ENCODE measurements at places on chromosomes 13 and 19. TPM values are rescaled to one million over a fixed set of nuclear protein-coding genes. Genes with fewer than 3 reads are reported as not detected.

- no peak for DNase-seq
These were observed 107.9 kb downstream of the NALCN start for GRCh38 chr13:101308247-101309013.

DNA sequence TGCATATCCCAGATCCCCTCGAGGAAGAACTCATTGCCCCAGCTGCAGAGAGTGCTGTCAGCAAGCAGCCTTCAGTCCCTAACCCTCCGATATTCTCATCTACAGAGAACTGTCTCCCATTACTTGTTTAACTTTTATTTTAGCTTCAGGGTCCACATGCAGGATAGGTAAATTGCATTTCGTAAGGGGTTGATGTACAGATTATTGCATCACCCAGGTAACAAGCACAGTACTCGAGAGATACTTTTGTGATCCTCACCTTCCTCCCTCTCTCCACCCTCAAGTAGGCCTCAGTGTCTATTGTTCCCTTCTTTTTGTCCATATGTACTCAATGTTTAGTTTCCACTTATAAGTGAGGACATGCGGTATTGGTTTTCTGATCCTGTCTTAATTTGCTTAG, 171.5 kb upstream of the IRS2 start:
- DNase-seq: no peak

DNA sequence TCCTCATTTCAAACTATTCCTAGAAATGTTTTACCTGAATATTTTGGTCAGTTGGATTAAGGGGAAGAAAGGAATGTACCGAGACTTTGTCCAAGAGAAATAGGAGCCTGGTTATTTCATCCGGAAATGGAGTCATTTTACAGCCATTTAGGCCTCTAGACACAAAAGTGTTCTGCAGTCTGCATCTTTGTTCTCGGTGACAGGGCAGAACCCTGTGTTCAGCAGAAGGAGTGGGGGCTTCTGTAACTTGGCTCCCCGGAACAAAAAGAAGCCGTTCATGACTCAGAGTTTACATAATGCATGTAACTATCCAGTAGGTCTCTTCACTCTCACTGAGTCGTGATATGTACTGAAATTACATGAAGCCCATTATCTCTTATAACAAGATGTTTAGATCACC, 21.6 kb upstream of the FNDC3A start:
- no peak for DNase-seq

- no peak for DNase-seq
These were observed 27.0 kb downstream of the OXGR1 start for GRCh38 chr13:96967248-96967745.

DNA sequence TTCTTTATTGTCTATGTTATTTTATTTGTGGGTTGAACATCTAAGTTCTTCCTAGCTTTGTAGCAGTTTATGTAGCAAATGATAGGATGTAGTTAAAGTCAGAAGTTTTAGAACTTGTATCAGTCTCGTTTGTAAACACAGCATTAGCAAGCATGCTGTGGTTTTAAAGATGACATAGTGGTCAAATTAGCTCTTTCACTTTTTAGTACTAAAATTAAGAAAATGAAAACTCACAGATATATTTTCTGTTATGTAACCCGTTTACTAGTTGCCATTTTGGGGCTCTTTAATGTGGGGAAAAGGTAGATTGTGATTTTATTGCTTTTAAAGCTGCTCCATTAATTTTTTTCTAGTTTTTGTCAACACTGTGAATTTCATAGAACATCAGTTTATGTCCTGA, 216.5 kb downstream of the PCCA start:
- no peak for DNase-seq

DNA sequence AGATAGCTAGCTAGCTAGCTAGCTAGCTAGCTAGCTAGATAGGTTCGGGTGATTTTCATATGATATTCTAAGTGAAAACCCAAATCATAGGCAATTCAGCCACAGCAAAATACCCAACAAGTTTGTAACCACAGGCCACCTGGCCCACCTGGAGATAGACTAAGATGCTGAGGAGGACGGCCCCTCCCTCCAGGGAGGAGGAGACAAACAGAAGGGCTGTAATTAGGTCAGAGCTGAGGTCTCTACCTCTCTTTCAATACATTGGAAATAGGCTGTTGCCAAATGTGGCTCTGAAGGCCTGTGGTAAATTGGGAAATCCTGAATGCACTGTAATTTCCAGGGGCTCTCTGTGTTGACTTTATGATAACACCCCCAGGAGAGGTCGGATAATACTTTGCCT, 382.2 kb downstream of the FGF9 start:
- DNase-seq: no peak

- DNase-seq: no peak
These were observed 101.0 kb downstream of the ZIC5 start for GRCh38 chr13:99870541-99870940.

DNA sequence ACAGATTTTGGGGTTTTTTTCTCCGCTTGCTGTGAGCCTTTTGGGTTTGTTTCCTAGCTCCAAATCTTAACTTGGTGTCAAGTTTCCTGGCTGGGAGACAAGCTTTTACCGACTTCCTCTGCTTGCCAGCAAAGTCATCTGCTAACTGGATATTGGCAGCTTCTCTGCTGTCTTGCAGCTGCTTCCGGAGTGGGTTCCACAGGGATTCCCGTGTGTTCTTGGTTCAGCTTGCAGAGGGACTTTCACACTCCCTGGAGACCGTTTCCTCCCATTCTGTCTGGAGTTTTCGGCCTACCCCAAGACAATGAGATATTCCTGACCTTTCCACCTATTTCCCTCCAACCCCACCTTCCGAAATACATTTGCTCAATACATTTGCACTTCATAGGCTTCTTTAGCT, 2.2 kb upstream of the COLGALT1 start:
- peak; percentile 62 for DNase-seq

DNA sequence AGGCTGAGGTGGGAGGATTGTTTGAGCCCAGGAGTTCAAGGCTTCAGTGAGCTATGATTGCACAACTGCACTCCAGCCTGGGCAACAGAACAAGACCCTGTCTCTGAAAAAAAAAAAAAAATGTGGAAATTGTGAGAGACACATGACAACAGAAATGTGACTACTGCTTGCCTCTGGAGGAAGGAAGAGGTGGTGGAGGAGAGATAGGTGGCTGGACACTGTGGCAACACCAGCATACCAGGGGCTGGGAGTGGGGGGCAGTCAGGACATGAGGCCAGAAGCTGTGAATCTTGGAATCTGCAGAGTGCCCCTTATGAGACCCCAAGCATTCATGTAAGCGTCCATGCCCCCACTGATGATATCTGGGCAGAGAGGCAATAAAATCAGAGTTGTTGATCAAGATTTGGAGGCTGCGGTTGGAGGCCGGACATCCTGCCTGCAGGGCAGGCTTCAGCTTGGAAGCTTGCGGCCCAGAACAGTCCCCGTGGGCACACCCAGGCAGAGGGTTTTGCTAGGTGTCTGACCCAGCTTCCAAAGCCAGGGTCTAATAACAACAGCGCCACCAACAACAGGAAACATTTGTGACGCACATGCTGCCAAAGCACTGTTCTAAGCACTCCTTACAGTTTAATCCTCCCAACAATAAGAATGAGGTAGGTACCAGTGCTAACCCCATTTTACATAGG, 16.9 kb downstream of the FAM187B start:
- DNase-seq: peak; percentile 51

Gene SLC25A41
- total RNA-seq: 0.25 TPM

Gene LRG1
- 0.30 TPM for total RNA-seq

Gene EFNB2
- 9.2 TPM for total RNA-seq

Gene MIA
- total RNA-seq: 1.1 TPM

Data from left ventricle myocardium superior (tissue), 1 donor.